ENCODE measurements at places on chromosomes 5 and 9.

DNA sequence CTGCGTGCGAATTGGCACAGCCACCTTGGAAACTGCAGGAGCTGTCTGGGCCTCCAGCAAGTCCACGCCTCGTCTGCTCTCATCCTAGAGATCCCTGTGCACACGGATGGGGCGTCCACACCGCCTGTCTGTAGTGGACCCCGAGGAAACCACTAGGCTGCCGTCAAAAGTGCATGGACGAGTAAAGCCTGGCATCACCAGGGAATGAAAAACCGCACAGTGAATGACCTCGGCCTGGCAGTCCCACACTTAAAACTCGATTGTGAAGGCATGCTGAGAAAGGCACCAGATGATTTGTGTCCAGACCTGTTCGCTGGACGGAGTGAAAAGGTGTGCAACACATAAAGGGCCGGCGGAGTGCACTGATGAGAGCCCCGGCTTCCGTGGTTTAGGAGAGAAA, 50.8 kb downstream of the MRPL36 start:
- no peak overlapping the region for H3K4me3 ChIP-seq
- H3K27me3 ChIP-seq = no peaks in the 10 kb centered on the region
- no peaks in the 10 kb centered on the region for H3K36me3 ChIP-seq
- no peak overlapping the region for H3K27ac ChIP-seq
- H3K4me1 ChIP-seq = no peaks in the 10 kb centered on the region

- no peak within 1 kb of the TSS for H3K27ac ChIP-seq
- H3K27me3 ChIP-seq = peaks cover 52% of the 10 kb centered on the region
- H3K4me1 ChIP-seq = no peaks in the 10 kb centered on the region
- H3K36me3 ChIP-seq = no peaks in the 10 kb centered on the region
These were observed at the start of gene SH3GL2 for GRCh38 chr9:17578911-17579793. Gene SH3GL2 (plus strand): TSS chr9:17579066.

GRCh38 chr5:17302106-17302505, 84.7 kb downstream of the BASP1 start:
- peak overlapping the region; percentile 15 for H3K27ac ChIP-seq
- no peaks in the 10 kb centered on the region for H3K36me3 ChIP-seq
- peak; percentile 55 for DNase-seq
- H3K4me1 ChIP-seq = peaks cover 40% of the 10 kb centered on the region
- no peaks in the 10 kb centered on the region for H3K27me3 ChIP-seq
- H3K4me3 ChIP-seq = no peak overlapping the region

- H3K27me3 ChIP-seq = no peaks in the 10 kb centered on the region
- no peak for DNase-seq
- no peaks in the 10 kb centered on the region for H3K36me3 ChIP-seq
These were observed 124.9 kb upstream of the SMARCA2 start for GRCh38 chr9:1890201-1890600.

GRCh38 chr9:123647145-123647544, 282.8 kb downstream of the DENND1A start:
- H3K4me1 ChIP-seq = no peaks in the 10 kb centered on the region
- DNase-seq = no peak
- H3K4me3 ChIP-seq = no peak overlapping the region
- H3K27me3 ChIP-seq = no peaks in the 10 kb centered on the region
- H3K27ac ChIP-seq = no peak overlapping the region

DNA sequence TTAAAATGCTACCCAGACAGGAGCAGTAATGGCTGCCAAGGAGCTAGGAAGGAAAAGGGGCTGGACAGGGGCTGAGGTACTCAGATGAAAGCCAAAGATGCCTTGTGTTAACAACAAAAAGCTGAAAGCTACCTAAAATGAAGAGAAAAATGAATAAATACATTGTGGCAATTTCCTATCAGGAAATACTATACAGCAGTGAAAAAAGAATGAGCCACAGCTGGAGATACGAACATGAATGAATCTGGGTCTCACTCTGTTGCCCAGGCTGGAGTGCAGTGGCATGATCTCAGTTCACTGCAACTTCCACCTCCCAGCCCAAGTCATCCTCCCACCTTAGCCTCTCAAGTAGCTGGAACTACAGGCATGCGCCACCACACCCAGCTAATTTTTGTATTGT, 6.3 kb downstream of the TNIP1 start:
- no peak for DNase-seq
- peaks cover 27% of the 10 kb centered on the region for H3K4me1 ChIP-seq
- H3K27me3 ChIP-seq = no peaks in the 10 kb centered on the region
- H3K4me3 ChIP-seq = no peak overlapping the region
